AG20443 (cell line): ENCODE measurements at places on chromosomes 1 and 21.

DNA sequence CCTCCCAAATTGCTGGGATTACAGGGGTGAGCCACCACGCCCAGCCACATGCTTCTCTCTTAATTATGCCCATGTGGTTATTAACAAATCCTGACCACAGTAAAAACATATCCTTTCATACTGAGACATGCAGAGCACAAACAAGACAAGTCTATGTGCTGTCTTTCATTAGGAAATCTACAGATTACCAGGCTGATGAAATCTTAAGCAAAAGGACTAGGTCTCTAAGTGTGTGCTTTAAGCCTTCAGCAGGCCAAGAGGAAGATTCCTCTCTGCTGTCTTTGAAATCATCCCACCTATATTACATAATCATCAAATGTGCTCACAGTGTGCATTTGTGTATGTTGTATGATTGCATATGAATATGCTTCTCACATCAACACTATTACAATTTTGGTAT is 419.3 kb downstream of the KCTD3 start:
- no peak for DNase-seq

DNA sequence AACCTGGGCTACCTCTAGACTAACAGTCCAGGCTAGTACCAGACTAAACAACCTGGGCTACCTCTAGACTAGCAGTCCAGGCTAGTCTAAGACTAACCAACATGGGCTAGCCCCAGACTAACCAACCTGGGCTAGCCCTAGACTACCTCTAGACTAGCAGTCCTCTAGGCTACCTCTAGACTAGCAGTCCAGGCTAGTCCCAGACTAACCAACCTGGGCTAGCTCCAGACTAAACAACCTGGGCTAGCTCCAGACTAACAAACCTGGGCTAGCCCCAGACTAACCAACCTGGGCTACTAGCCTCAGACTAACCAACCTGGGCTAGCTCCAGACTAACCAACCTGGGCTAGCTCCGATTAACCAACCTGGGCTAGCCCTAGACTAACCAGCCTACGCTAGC is 2.0 kb downstream of the TFF2 start:
- no peak for DNase-seq

- no peak for DNase-seq
Measured at GRCh38 chr1:167645625-167646414, 15.8 kb downstream of the RCSD1 start.

GRCh38 chr1:244965185-244966030 is 101.1 kb upstream of the HNRNPU start:
- no peak for DNase-seq

GRCh38 chr1:56774067-56774609 is 45.1 kb downstream of the FYB2 start:
- no peak for DNase-seq

DNA sequence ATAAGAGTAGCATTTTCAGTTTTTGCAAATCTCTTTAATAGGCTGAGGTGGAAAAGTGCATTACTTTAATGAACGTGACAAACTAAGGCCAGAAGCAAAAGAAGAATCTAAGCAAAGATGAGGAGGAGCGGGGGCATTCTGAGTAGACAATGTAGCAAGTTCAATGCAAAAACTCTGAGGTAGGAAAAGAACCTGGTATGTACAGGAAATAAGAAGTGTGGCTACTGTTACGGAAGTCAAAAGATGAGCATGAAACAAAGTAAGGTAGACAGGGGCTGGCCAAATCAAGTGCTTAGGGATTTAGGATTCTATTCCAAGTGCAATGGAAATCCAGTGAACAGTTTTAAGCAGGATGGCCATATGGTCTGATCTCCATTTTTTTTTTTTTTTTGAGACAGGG is 63.7 kb downstream of the TOR3A start:
- DNase-seq = no peak

DNA sequence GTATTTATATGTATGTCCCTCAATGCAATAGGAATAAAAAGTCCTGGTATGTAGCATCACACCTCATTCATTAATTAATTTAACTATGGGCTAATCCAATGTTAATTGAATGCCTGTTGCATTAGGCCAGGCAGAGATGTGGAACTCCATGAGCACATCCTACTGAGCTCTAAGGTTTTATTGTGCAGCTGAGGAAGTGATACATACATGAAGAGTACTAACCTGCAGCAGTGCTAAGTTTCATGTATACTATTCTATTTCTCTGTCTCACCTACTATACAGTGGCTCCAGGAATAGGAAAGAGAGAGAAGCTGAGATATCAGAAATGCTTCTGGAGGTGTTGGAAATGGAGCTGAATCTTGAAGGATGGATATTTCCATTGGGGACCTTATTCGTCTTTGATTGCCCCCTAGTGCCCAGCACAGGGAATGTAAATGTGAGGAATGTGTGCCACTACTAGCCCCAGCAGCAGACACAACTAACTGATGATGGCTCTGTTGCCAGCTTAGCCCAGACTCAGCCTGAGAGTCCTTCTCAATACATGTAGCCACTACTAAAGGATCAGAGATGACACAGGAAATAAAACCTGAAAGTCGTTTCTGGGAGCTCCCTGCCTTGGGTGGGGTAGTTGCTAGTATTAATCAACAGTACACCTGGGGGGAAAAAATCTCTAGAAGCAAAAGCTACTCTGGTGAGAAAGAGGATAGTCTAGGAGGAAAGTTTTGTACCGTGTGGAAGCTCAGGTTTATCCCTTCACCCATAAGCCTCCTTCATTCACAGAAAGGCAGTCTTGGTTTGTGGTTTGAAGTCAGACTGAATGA is 173.3 kb upstream of the FOXD3 start:
- DNase-seq = peak; percentile 60

- no peak for DNase-seq
Measured at GRCh38 chr1:43789604-43790550, 82.5 kb downstream of the ST3GAL3 start.

DNA sequence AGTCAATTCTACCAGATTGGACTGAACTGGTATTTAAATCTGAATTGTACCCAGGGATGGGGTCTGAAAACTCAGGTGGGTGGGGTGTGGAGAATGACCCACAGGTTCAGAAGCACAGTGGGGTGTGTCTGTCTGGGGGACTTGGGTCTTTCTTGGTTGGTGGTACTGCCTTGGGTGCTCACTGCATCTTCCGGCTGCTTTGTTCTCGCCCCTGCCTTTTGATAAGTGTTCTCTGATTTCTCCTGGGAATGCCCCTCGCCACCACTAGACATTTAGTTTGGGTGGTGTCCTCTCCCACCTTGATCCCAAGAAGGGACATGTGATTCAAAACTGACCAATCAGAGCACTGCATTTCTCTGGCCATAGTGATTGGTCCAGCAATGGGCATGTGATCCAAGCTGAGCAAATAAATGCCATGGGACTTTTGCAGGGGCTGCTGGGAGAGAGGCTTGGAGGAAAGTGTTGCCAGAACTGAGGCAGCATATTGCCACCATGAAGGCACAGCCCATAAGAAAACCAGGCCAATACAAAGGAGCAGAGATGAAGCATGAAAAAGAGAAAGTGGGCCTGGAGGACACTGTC is 270.5 kb downstream of the NPHP4 start:
- DNase-seq = no peak

DNA sequence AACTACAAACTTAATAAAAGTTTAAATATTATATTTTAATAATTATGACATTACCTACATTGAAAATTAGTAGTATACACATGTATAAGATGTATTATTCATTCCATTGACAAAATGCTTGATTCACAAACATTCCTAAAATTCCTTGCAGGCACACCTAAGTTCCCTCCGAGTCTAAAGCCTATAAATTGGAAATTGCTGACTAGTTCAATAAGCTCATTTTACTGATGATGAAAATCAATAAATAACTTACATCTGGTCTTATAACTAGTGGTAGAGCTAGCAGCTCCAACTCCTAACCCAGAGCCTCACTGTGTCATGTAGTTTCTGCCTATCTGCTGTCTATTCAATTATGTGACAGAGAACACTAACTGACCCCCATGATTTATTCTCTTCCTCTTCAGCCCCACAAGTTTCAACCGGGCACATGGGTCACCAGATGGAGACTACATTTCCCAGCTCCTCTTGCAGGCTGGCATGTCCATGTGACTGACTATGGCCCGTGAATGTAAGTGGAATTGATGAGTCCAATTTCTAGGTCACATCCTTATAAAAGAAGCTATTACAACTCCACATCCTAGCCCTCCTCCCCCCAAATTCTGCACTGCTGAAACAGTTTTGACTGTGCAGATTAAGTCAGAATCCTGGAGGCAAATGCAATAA is 29.6 kb upstream of the LRRC8D start:
- no peak for DNase-seq

DNA sequence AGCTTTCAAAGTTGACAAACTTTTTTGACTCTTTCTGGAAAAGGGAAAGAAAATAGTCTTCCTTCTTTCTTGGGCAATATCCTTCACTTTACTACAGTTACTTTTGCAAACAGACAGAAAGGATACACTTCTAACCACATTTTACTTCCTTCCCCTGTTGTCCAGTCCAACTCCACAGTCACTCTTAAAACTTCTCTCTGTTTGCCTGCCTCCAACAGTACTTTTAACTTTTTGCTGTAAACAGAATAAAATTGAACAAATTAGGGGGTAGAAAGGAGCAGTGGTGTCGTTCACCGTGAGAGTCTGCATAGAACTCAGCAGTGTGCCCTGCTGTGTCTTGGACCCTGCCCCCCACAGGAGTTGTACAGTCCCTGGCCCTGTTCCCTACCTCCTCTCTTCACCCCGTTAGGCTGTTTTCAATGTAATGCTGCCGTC is 160.8 kb upstream of the SGIP1 start:
- no peak for DNase-seq

DNA sequence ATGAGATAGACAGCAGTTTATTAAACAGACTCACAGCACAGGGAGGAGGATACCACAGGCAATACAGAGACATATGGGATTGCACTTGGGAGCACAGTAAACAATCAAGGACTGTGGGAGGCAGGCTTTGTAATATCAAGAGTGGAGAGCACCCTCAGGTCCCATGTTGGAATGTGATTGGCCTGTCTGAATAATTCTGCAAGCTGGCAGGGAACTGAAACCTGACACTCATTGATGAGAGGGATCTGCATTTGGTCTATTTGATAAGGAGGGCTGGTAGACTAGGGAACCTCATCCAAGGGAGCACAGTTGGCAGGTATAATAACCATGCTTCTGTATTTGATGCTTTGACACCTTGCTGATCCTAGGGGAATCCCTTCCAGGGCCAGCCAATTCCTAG is 69.9 kb upstream of the PRMT6 start:
- no peak for DNase-seq

- no peak for DNase-seq
Measured at GRCh38 chr1:213330281-213330680, 279.2 kb downstream of the RPS6KC1 start.

DNA sequence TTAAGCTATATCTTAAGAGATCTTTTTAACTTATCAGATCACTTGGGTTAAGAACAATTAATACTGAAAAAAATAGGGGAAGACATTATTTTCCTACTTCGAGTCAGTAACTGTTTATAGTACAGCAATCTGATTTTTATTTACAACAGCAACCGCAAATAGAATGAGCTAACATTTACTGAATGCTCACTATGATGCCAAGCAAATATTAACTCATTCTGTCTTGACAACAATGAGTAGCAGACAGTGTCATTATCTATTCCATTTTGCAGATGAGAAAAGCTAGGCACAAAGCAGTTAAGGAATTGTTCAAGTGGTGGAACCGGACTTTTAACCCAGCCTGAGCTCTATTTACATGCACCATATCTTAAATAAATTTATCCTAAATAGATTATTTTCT is 273.7 kb downstream of the NTNG1 start:
- no peak for DNase-seq
